ENCODE measurements at places on chromosomes 5 and 9.

GRCh38 chr5:17448877-17449276 is 49.2 kb upstream of the TAF11L2 start:
- no peak for DNase-seq

- DNase-seq = no peak
Observed at GRCh38 chr9:135034106-135034505, 53.4 kb upstream of the OLFM1 start.

GRCh38 chr9:135926402-135927194 is 19.3 kb upstream of the CAMSAP1 start:
- peak; percentile 82 for DNase-seq

- no peak for DNase-seq
Observed at GRCh38 chr9:108854641-108855528, 901 bp downstream of the ACTL7B start.

DNA sequence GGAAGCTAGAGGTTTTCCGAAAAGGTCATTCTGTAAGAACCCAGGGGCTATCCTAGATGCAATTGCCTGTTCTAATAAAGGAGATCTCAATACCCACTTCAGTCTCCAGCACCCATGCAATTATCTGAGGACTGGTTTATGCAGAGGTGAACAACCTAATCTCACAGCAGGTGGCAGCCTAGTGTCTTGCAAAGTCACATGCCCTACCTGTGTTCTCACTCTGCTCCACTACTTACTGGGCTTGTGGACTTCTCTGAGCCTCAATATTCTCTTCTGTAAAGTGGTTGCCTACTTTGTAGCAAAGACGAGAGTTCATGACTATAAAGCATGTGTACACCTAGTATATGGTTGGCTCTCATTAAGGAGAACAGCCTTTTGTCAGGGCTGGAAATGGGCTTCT is 21.0 kb upstream of the ALDH1B1 start:
- DNase-seq = peak; percentile 13

DNA sequence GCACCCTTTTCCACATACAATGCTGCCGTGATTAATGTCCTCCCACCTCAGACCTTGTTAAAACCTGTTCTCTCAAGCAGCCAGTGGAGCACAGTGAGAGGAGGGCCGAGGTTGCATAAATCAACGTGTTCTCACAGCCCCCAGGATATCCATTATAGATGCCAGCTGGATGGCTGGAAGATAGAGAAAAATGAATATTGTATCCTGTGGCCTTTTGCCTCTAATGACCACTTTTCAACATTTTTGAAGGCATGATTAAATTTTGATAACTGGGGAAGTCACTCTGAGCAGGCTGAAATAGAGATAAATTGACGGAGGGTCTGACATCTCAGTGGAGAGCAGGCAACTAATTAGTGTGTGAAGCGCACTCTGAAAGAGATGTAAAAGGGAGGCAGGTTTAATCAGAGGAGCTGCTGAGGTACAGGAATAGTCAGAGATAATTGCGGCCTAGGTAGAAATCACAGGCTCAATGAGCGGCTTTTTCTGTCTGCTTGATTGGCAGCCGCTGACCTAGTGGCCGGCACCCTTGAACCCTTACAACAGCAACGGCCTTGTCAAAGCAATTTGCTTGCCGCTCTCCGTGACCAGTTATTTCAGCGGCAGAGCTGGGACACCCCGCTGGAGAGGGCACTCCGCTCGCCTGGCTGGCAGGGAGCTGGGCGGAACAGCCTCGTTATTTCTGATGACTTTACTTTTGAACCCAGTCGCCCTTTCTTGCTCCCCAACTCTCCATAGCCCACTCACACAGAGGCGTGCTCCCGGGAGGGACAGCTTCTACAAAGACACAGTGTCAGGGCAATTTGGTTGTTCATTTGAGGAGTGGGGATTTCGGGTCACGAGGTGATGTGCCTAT is 560.7 kb downstream of the PSAT1 start:
- no peak for DNase-seq

DNA sequence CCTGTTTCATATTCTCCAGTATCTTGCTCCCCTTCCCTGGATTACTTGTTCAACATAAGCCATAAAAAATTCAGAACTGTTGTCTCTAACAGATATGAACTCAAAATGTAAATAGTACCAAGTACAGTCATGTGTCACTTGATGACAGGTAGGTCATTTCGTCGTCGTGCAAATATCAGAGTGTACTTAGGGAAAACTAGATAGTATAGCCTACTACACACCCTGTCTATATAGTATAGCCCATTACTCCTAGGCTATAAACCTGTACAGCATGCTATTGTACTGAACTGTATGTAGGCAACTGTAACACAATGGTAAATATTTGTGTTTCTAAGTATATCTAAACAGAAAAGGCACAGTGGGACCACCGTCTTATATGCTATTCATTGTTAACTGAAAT is 39.1 kb downstream of the SMIM15 start:
- DNase-seq = no peak

- no peak for DNase-seq
Observed at GRCh38 chr5:53246042-53246836, 136.7 kb upstream of the MOCS2 start.

- DNase-seq = no peak
Observed at GRCh38 chr9:134605351-134605965, 36.1 kb upstream of the COL5A1 start.

- DNase-seq = no peak
Observed at GRCh38 chr5:167312225-167312624, 979.2 kb upstream of the WWC1 start.

Measured in lung microvascular endothelial cell (primary cell).